ENCODE measurements at places on chromosomes 5 and 9.

DNA sequence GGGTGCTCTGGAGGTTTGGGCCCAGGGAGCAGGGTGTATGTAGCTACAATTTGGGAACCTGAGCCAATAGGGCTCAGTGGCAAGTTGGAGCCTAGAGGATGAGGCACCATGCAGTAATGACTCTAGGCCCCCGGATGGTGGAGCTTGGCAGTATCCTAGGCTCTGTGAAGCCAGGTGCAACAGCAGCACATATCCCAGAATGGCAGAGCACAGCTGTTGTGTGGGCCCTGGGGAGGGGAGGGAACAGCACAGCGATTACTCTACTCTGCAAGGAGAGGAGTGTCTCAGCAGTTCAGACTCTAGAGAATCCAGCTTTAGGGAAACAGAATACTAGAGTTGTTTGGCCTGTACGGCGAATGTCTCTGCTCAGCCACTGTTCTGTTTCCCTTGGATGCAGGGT, 56.1 kb downstream of the LRRTM2 start:
- DNase-seq: no peak

DNA sequence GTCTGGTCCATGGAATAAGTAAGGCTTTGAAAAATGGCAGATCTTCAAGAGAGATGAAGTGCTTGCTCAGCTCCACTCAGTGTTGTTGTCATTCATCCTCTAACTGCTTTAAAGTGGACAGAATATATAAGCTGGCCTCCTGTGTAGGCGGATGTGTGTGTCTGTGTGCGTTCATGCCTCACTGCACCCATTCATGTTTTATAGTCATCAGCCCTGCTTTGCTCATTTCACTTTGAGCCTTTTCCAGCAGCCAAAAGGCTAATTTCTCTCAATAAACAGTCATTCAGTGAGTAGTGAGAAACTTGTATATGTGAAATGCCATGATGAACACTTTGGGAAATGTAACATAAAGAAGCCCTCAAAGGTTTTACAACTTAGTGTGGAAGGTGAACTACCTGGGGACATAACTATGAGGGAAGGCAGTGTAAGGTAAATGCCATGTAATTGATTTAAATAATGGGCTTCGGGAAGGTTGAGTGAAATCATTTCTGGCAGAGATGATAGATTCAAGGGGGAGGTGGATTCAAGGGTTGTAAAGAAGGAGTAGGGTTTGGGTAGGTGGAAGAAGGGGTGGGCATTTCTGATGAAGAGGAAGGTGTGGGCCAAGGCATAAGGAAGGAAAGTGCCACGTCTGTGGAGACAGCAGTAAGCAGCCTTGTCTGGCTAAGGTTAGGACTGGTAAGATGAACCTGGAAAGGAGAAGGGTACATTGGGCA, 15.7 kb downstream of the TTC23L start:
- no peak for DNase-seq

- DNase-seq: no peak
These were observed 45.7 kb upstream of the SHOC1 start for GRCh38 chr9:111840442-111840841.

GRCh38 chr5:122263352-122264030, 48.5 kb upstream of the SNCAIP start:
- DNase-seq: no peak

DNA sequence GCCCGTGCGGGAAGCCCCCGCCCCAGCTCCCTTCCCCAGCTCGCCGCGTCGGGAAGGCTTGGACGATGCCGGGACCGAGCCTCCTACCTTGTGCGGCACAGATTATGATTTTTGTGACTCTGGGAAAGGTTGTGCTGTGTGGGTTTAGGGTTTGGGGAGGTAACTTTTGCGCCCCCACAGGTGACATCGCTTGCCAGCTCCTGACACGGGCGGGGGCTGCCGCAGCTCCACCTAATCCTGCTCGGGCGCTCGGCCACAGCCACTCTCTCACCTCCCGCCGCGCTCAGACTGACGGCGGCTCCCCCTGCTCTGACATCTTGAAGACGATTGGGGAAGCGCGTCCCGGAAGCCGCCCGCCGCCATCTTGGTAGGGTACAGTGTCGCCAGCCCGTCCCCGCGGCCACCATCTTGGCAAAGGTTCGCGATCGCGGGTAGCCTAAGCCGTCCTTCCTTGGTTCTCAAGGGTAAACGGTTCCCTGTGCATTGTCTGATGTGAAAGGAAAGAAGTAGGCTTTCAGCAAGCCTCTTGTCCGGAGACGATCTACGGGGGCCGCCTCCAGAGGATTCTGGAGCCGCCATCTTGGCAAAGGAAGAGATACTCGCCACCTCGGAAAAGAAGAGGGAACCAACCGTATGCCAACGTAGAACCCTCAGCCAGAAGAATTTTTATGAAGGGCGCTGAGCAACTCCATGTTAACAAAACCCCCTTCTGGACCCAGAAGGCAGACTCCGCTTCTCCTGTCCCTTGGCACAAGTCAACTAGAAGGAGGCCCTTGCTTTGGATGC, 1.8 kb upstream of the NR3C1 start:
- DNase-seq: peak; percentile 89

GRCh38 chr5:160075073-160075472, 44.2 kb downstream of the PWWP2A start:
- no peak for DNase-seq

- DNase-seq: no peak
These were observed 44.2 kb upstream of the GNPDA1 start for GRCh38 chr5:142056816-142057696.

DNA sequence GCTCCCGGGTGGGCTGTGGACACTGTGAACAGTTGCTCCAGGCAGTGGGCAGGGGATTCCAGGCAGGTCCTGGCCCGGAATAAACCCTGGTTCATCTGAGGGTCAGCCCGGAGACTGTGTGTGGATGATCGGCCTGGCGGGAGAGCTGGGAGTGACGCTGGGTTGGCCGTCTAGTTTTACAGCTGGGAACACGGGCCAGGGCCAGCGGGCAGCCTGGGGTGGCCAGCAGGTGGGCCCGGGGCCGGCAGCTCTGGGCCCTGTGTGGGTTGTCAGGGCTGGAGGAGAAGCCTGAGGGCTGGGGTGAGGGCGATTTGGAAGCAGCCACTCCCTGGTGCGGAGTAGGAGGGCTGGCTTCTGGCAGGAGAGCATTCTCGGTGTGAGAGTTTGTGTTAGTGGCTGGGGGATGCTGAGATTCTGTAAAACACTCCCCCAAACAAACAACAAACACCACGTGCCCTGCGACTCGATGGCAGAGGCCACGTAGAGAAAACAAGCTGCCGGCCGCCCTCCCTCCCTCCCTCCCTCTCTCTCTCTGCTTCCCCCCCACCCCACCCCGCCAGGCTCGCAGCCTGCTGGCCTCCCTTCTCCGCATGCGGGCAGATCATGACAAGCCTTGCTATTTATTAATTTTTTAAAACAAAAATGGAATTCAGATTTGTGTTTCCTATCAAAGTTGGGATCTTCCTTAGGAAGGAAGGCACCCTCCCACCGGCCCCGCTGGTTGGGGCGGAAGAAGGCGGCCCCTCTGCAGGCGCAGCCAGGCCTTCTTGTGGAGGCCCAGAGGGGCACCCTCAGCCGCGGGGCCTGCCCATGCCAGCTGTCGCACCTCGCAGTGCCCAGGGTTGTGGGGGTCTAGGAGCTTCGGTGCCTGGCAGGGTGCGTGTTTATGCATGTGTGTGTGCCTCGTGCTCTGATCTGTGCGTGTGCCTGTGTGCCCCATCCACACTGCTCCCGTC, 49.5 kb downstream of the RXRA start:
- DNase-seq: peak; percentile 72

GRCh38 chr5:106759581-106759980, 911.2 kb downstream of the EFNA5 start:
- no peak for DNase-seq

DNA sequence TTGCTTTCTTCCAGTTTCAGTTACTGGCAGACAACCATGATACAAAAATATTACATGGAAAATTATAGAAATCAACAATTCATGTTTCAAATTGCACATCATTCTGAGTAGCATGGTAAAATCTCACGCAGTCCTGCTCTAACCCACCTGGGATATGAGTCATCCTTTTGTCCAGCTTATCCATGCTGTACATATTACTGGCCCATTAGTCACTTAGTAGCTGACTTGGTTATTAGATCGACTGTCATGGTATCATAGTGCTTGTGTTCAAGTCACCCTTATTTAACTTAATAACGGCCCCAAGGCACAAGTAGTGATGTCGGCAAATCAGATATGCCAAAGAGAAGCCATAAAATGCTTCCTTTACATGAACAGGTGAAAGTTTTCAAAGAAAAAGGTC, 41.2 kb downstream of the NADK2 start:
- no peak for DNase-seq

GRCh38 chr9:70594386-70594944, 180.0 kb upstream of the KLF9 start:
- no peak for DNase-seq

DNA sequence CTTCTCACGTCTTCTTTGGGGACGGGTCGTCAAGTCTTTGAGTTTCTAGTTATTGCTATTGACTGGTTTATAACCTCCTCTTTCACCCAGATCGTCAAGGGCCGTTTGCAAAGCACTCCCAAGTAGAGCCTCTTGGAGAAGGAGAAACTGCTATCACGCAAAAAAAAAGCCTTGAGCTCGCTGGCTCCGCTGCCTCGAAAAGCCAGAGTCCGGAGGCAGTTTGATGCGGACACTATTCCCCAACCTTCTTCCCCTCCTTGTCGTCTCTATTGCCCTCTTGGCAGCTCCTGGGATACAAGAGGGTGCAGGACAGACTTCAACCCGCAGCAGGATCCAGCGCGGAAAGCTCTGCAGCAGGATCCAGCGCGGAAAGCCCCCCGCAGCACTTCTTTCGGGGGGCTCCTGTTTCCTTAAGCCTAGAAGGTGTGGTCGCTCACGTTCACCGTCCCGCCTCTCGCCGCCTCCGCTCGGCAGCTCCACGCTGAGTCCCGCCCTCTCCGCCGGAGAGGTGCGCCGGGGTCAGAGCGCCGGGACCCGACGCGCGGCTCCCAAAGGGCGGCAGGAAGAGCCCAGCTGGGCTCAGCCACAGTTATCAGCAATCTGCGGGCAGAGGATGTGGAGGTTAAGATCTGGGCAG, at the start of gene PCDHAC1:
Gene PCDHAC1, plus strand, starts transcription at position 494 of the 637 bp plus-strand sequence. CDS start 594 bp downstream, outside the sequence.
- no peak for DNase-seq

- no peak for DNase-seq
These were observed 161.2 kb upstream of the PTGER4 start for GRCh38 chr5:40518485-40518917.

DNA sequence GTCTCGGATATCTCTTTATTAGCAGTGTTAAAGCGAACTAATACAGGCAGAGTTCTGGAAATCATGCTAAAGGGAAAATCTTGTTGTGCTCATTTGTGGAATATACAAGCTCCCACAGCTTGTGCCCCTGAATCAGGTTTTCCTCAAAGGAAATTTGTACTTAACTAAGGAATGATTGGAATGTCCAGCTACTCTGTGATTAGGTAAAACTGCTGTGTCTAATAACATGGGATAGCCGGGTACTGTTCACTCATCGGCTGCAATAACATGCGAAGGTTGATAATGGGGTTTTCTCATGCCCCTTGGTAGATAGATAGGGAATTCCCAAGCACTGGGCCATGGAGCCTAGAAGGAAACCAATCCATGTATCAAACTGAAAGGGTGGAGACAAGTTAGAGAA, 306.7 kb downstream of the NR2F1-AS1 start:
- no peak for DNase-seq

DNA sequence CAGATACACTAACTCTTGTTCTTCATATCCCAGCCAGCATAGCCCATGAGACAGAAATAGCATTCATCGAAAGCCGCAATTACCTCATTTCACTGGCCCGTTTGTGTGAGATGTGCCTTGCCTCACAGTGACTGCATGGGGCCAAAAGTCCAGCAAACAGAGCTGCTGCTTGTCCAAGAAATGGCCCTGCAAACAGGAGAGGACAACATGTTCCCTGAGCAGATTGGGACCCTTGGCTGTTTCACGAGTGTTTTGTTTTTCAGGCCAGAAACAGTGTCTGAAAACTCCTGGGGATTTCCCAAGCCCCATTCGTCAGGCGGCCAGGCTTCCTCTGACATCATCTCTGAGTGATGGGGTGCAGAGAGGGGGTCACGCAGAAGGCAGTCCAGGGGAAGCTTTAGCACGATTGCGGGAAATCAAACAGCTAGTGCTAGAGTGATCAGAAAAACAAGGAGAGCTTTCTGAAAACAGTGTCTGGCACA, 503.6 kb upstream of the PAPPA start:
- no peak for DNase-seq

- no peak for DNase-seq
These were observed 589.2 kb downstream of the PRR16 start for GRCh38 chr5:121053055-121053985.

GRCh38 chr5:4947106-4947505, 193.0 kb upstream of the ADAMTS16 start:
- DNase-seq: no peak

DNA sequence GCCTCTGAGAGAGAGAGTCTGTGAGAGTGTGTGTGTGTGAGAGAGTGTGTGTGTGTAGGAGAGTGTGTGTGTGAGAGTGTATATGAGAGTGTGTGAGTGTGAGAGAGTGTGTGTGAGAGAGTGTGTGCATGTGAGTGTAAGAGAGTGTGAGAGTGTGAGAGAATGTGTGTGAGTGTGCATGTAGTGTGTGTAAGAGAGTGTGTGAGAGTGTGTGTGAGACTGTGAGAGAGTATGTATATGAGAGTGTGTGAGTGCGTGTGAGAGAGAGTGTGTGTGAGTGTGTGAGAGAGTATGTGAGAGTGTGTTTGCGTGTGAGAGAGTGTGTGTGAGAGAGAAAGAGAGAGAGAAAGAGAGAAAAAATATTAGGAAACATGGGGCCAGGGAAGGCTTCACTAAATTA, 588.3 kb upstream of the SGCD start:
- DNase-seq: no peak

GRCh38 chr5:172402531-172403188, 51.7 kb downstream of the SH3PXD2B start:
- DNase-seq: no peak

DNA sequence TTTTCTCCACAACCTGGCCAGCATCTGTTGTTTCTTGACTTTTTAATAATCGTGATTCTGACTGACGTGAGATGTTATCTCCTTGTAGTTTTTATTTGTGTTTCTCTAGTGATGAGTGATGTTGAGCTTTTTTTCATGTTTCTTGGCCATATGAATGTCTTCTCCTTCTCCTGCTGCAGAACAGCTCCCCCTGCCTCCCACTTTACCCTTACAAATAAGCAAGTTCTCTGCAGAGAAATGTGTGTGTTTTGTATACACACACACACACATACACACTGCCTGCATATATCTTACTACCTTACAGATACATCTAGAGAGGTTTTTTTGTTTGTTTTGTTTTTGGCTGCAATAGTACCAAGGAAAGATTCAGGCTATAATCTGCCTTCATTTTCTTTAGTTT, 88.7 kb upstream of the PHF24 start:
- peak; percentile 58 for DNase-seq

GRCh38 chr5:143741421-143741820, 70.5 kb upstream of the HMHB1 start:
- DNase-seq: peak; percentile 52

DNA sequence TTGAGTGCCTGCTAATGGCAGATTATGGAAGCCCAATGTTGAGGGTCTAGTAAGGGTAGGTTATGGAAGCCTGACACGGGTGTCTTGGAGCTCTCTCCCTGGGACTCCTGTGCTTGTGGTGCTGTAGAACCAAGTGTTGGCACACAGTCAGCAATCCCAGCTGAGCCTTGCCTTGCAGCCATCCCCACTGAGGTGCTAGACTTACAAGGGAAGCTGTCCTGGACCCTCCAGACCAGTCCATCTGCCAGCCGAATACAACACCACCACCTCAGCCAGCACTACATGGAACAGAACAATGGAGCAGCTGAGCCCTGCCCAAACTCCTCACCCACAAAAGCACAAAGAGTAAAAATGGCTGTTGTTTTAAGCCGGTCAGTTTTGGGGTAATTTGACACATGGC, 90.5 kb upstream of the DNAH5 start:
- DNase-seq: no peak

GRCh38 chr5:168601972-168602371, 22.8 kb upstream of the PANK3 start:
- no peak for DNase-seq

GRCh38 chr9:134968011-134968822, 50.5 kb upstream of the FCN1 start:
- no peak for DNase-seq
